NCI-H345 (cell line): ENCODE measurements at places on chromosomes 4 and X.

DNA sequence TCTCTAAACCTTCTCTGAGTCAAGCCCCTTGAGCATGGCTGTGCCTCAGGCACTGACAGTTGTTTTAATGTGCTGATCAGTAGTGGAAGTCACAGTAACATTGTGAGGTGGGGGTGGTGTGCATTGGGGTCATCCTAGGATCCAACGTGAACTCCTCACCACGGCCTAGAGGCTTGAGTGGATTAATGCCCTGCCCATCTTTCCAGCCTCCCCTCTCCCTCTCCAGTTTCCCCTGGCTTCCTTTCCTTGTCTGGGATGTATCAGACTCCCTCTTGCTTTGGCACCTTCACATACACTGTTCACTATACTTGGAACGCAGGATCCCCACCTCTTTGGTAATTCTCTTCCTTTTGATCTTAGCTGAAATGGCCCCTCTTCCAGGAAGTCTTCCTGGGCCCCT lies 13.3 kb upstream of the PJA1 start:
- DNase-seq: no peak

DNA sequence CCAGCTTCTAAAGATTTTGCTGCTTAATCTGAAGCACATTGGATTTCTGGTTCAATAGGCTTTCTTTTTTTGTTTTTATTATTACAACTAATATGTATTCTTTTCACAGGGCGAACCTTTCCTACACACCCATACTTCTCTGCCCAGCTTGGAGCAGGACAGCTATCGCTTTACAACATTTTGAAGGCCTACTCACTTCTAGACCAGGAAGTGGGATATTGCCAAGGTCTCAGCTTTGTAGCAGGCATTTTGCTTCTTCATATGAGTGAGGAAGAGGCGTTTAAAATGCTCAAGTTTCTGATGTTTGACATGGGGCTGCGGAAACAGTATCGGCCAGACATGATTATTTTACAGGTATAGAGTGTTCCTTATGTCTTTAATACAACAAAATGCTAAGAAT lies 155.4 kb downstream of the PTTG2 start:
- DNase-seq: no peak

DNA sequence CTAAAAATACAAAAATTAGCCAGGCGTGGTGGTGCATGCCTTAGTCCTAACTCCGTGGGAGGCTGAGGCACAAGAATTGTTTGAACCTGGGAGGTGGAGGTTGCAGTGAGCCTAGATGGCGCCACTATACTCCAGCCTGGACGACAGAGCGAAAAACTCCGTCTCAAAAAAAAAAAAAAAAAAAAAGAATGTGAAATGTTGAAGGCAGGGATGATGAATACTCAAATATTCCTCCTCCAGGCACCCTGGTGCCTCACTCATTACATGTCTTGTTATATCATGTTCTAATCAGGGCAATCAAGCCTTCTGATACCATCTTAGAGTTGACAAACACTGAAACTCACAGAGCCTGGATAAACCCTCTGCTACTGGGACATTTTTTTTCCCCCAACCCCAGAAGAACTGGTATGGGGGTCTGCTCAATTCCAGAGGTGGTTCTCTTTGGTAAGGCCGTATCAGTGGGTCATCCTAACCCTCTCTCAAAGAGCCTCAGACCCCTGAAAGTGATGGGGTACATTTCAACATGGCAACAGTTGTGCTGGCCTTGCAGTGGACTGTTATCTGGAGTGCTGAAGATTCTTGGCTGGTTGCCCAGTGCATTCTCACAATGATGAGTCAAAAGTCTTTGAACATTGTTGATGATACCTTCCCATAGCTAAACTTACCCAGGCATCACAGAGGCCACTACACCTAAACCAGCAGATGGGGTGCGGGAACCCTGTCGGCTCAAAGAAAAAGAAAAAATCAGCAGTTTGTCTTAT lies 2.4 kb upstream of the SH3KBP1 start:
- peak; percentile 47 for DNase-seq

- no peak for DNase-seq
Measured at GRCh38 chr4:77127837-77128621, 29.0 kb upstream of the CCNG2 start.

DNA sequence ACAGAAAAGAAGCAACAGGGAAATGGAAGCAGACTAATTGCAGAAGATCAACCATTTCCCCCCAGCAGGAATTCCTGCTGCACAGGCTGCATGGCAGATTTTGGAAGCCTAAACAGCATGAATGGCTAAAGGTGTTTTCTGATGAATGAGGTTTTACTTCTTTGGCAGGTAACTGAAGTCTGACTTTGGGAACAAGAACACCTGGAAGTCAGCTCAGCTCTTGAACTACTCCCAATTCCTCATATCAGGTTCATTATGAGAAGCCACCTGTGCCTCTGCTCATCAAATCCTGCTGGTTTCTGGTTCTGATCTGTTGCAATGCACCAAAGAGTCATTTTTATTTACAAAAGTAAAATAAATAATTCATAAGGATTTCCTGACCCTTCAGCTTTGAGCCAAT lies 139.0 kb downstream of the COL25A1 start:
- no peak for DNase-seq

DNA sequence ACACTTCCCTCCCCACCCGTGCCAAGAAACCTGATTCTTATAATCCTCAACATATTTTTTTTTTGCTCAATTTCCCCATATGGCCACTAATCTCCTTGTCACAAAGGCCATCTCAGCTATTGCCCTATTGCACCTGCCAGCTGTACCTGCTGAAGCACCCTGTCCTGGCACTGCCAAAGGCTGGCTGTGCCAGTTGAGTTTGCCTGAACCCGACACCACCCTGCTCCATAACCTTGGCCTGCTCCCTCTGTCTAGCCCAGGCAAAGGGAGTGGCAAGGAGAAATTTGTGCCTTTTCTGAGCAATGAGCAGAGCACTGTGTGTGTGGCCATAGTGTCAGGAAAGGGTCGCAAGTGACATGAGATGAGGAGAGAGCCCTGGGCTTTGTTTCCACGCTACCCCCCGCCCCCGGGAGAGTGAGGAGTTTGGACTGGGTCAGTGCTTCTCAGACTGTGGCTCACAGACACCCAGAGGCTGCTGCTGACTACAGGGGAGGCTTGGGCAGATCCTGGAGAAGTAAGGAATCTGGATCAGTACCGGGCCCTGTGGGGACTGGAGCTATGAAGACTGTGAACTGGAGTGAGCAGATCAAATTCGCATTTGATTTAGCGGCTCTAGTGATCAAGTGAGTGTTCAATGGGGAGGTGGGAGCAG lies 42.2 kb upstream of the HMGB3 start:
- DNase-seq: no peak

DNA sequence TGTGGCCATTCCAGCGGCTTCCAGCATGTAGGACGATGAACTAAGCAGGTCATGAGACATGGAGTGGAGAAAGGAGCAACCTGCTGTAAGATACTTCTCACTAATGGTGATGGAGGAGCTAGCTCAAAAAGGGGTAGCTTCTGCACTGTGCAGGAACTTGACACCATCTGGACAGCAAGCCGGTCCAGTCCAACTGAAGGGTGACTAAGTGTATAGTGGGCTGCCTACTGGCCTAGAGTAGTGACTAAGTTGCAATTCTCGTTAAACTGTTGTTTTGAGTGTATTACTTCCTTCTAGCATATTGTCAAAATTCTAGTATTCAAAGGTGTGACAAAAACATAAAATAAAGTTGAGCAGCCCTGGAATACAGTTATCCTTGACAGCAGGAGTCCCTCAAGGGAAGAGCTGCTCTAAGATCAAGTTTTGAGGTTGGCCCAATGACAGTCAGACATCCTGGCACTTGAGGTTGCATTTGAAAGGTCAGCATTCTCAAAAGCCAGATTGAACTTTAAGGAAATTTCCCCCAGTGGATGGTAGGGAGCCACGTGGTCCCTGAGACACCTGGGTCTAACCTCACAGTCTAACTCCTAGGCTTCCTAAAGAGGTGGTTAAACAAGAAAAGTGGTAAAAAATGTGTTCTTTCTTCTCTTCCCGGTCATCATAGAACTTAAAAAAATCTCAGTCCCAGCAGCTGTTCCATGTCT lies 8.0 kb downstream of the CETN2 start:
- DNase-seq: no peak

GRCh38 chrX:69503228-69503781 lies 821 bp upstream of the NALF2 start:
- DNase-seq: peak; percentile 78

GRCh38 chrX:38126179-38126578 lies 94.5 kb downstream of the SRPX start:
- DNase-seq: no peak

- no peak for DNase-seq
Measured at GRCh38 chrX:131779306-131779705, 235.4 kb downstream of the OR13H1 start.

DNA sequence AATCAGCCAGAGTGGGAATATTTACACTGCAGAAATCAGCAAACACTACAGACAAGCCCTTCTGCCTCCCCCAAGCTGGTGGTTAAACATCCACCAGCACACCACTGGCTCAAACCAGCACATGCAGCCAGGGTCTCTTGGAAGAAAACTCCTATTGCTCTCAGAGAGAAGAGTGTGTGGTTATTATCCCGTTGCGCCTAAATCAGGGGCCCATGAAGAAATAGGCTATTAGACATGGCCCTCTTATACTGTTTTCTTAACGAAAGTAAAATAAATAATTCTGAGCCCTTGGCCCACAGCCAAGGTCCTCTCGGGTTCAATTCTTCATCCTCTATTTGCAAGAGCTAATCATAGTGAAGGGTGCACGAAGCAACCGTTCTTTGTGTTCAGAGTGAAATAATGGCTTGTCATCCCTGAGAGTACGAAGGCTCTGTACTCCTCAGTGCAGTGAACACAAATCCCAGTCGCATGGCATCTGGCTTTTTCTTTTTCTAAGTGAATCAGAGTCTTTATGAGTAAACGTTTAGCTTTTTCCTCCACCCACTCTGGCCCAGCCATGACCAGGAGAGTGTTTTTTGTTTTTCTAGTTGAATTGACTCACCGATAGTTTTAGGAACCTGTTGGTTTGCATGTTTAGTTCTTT lies 33.4 kb upstream of the RBM47 start:
- peak; percentile 89 for DNase-seq

GRCh38 chr4:53558065-53558801 lies 33.1 kb downstream of the LNX1 start:
- DNase-seq: peak; percentile 70
